ENCODE measurements at places on chromosomes 12 and 14.

DNA sequence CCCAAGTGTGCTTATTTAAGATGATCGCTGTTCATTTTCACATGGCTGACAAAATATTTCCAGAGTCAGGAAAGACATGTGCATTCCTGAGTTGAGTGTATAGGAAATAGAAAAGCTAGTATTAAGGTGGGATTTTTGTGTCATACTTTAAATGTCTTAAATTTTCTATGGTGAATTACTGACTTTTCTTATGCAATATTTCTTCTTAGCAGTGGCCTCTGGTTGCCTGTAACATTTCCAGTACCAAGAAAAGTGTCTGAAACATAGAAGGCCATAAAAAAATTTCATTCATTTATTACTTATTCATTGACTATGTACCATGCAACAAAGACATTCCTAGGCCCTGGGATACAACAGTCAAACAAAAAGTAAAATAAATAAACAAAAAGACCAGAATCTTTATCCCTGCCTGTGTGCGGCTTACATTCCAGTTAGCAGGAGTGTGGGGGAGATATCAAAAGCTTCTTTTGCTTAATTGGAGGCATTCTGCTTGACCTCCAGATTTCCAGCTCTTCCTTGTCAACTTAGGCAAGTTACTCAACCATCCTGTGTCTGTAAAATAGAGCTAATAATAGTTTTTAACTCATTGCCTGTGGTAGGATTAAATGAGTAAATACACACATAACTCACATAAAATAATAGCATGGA, 216.3 kb upstream of the FLRT2 start:
- DNase-seq: no peak

DNA sequence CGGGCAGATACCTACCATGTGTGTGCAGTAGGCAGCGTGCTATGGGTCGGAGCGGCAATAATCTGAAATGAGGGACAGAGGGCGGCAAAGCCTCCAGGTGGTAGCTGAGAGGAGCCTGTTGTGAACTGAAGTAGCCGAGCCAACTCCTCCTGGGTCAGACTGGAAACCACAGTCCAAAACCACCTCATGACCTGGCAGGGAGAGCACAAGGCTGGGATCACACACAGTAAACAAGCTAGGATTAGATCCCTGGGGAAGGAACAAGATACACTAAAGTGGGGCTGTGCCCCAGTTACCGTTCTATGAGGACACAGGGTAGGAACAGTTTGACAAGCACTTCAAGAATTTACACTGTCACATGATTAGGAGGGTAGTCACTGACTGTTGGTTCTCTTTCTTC, 49.0 kb downstream of the AREL1 start:
- DNase-seq: no peak

DNA sequence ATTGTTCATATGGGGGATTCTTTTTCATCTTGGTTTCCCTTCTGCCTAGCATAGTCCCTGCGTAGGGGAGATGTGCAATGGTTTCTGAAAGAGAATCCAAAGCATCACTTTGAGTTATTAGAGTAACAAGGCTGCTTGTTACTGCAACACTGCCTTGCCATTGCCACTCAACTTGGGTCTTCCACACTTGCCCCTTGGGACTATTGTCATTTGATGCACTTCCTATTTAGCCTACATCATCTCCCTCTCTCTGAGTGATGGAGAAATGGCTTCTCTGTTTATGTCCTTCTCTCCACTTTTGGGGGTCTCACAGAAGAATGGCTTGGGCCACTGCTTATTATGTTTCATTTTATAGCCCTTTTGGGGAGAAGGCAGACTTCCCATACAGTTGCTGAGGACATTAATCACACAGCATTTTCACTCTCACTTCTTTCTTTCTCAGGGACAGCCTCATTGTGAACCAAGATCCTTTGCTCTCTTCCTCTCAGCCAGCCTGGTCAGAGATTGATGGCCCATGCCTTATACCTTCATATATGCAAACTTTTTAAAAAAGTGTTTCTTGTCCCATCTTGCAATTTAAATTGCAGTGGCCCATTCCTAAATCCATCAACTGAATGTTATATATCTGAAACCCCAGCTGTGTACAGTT, 50.8 kb upstream of the POC1B start:
- DNase-seq: no peak

- DNase-seq: no peak
Measured at GRCh38 chr12:1297206-1297605, 297.2 kb downstream of the FBXL14 start.

- no peak for DNase-seq
Measured at GRCh38 chr12:93638954-93639353, 38.2 kb upstream of the CRADD start.

GRCh38 chr12:132491138-132491663, 1.2 kb downstream of the FBRSL1 start:
- DNase-seq: peak; percentile 79

DNA sequence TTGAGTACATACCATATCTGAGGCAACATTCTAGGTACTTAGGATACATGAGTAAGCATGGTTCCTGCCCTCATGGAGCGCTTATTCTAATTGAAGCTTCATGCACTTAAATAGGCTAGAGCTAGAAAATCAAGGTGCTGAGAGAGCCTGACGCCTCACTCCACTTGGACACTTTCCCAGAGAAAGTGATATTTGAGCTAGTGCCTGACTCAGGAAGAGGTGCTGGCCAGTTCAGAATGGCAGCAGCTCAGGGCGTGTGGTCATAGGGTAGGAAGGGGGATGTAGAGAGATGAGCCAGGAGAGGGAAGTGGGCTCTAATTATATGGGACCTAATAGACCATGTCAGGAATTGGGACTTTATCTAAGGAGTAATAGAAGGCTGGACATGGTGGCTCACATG, 33.3 kb downstream of the TULP3 start:
- DNase-seq: no peak

Measured in H7 (cell line).